ENCODE measurements at places on chromosomes 1 and 21. TPM values are rescaled to one million over a fixed set of nuclear protein-coding genes. Genes with fewer than 3 reads are reported as not detected.
A peak's percentile ranks its signal among the peaks of the same experiment; 100 is the strongest.

DIO1 gene
- not detected for total RNA-seq

DNA sequence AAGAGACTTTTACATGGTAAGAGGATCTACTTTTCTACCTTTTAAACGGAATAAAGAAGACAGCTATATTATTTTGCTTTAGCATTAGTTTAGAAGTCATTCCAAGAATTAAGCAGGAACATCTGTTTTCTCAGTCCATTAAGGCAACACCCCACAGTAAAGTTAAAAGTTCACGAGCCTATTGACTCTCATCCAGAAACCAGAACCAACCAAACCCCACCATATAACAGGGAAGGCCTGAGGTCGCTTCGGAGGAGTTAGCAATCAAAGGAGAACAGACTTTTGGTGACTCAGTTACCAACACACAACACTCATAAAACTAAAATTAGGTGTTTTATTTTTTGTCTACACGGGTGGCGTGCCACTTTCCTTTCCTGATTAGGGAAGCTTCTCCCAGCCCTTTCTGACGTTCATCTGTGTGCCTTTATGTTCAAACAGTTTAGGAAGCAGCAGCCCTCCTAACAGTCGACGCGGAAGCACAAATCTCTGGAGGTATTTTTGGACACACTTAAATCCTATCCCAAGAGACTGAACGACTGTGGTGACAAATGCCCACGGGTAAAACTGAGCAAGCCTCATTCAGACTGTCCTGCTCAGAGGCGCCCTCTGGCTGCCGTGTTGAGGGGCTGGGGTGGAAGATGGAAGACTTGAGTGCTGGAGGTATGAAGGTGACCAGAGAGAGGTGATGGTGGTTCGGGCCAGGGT lies 8.6 kb upstream of the PLA2G2C start:
- no peaks in the 10 kb centered on the region for H3K27me3 ChIP-seq
- H3K36me3 ChIP-seq = no peaks in the 10 kb centered on the region
- no peaks in the 10 kb centered on the region for H3K4me1 ChIP-seq
- H3K4me3 ChIP-seq = no peak overlapping the region

ACTL8 gene
- 0.26 TPM for total RNA-seq

GRCh38 chr1:15501208-15502032 lies 22.6 kb downstream of the CASP9 start:
- no peaks in the 10 kb centered on the region for H3K27me3 ChIP-seq
- peaks cover 9% of the 10 kb centered on the region for H3K36me3 ChIP-seq
- no peaks in the 10 kb centered on the region for H3K4me1 ChIP-seq
- peak; percentile 76 for DNase-seq

DNAI4 gene
- total RNA-seq = 1.4 TPM

DNA sequence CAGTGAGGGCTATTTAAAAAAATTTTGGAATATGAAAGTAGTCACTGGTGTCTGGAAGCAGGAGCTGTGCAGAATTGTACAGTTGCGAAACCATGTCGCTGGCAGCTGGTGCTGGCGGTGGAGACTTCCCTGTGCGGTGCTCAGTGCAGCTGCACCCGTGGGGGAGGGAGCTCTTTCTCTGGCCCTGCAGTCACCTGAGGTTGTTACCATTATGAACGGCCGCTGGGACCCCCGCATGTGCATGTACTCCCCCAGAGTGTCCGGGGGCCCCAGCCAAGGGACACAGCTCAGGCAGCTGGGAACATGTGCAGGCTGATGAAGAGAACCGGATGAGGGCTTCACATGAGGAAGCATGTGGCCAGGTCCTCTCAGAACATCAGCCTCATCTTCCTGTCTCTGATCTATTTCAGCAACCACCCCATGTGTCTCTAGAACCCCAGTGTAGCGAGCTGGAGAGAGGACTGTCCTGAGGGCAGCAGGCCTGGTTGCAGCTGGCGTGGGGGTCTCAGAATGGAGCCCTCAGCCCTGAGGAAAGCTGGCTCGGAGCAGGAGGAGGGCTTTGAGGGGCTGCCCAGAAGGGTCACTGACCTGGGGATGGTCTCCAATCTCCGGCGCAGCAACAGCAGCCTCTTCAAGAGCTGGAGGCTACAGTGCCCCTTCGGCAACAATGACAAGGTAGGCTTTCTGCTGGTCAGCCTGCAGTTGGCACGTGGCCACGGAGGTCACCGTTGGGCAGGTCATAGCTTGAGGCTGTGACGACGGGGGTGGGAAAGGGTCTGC lies at the start of gene TRPM2:
TSS of gene TRPM2 (plus strand) at position 431 of the 780 bp plus-strand sequence. CDS start at position 511, 80 bp downstream.
- no peaks in the 10 kb centered on the region for H3K4me1 ChIP-seq
- H3K36me3 ChIP-seq = no peaks in the 10 kb centered on the region
- no peak for DNase-seq

GRCh38 chr1:58190267-58190988 lies 356.1 kb downstream of the OMA1 start:
- H3K27me3 ChIP-seq = no peaks in the 10 kb centered on the region
- H3K27ac ChIP-seq = no peak overlapping the region
- DNase-seq = no peak
- peaks cover 1% of the 10 kb centered on the region for H3K36me3 ChIP-seq
- no peaks in the 10 kb centered on the region for H3K4me1 ChIP-seq
- no peak overlapping the region for H3K4me3 ChIP-seq

DNA sequence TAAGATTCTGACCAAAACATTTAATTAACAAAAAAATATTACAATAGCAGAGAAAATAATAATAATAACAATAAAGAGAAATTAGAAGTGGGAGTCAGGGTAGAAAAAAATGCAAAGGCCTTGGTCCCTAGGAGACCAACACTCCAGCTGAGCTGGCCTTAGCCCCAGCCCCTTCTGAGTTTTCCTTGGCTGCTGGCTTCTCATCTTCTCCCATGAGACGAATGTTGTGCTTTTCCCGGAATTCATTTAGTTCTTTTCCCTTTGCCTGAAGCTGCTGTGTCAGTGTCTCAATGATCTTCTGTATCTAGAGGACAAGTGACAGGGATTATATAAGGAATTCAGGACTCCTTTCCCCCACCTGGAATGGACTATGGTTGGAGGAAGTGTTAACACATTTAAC lies 2.4 kb downstream of the KLHDC9 start:
- no peaks in the 10 kb centered on the region for H3K27me3 ChIP-seq
- no peak for DNase-seq
- H3K4me1 ChIP-seq = no peaks in the 10 kb centered on the region
- H3K36me3 ChIP-seq = peaks cover 28% of the 10 kb centered on the region
- H3K27ac ChIP-seq = no peak overlapping the region

DNA sequence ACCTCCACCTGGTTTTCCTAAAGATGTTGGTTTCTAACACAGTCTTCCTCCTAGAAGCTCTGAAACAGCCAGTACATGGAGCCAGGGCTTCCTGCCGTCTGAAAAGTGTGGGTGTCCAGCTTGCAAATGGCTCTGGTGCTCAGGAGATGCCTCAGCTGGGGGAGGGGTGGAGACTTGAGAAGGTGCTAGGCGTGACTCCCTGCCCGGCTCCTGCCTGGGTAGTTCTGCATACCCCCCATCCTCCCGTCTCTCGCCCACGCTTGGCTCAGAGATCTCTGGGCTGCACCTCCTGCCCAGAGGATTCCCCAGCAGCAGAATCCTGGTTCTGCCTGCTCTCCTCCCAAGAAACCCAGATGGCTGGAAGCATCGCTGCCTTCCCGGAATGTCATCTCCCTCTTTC lies 16.9 kb downstream of the STUM start:
- H3K36me3 ChIP-seq = no peaks in the 10 kb centered on the region
- H3K27ac ChIP-seq = no peak overlapping the region
- no peaks in the 10 kb centered on the region for H3K27me3 ChIP-seq
- H3K4me3 ChIP-seq = no peak overlapping the region

ATP1A4 gene
- total RNA-seq = 0.20 TPM

ILDR2 gene
- total RNA-seq = 1.7 TPM

MTMR11 gene
- total RNA-seq = 4.0 TPM

COL8A2 gene
- total RNA-seq = 1.5 TPM

- no peaks in the 10 kb centered on the region for H3K27me3 ChIP-seq
- H3K27ac ChIP-seq = no peak overlapping the region
- no peak for DNase-seq
- H3K4me3 ChIP-seq = no peak overlapping the region
- H3K4me1 ChIP-seq = no peaks in the 10 kb centered on the region
These were observed 111.3 kb downstream of the PLPPR5 start for GRCh38 chr1:98893371-98893770.

GRCh38 chr1:152325111-152325510 lies at the start of gene FLG:
Gene FLG (minus strand): TSS chr1:152325239. CDS start chr1:152315456, 9,783 bp downstream.
- H3K36me3 ChIP-seq = no peaks in the 10 kb centered on the region
- no peak for DNase-seq
- no peaks in the 10 kb centered on the region for H3K27me3 ChIP-seq
- H3K4me1 ChIP-seq = no peaks in the 10 kb centered on the region

- no peaks in the 10 kb centered on the region for H3K27me3 ChIP-seq
- H3K4me3 ChIP-seq = no peak overlapping the region
- H3K27ac ChIP-seq = no peak overlapping the region
- H3K4me1 ChIP-seq = no peaks in the 10 kb centered on the region
- no peak for DNase-seq
- H3K36me3 ChIP-seq = no peaks in the 10 kb centered on the region
These were observed 115.3 kb downstream of the RUNX1 start for GRCh38 chr21:34933609-34934335.

TMIGD3 gene
- not detected for total RNA-seq

DNA sequence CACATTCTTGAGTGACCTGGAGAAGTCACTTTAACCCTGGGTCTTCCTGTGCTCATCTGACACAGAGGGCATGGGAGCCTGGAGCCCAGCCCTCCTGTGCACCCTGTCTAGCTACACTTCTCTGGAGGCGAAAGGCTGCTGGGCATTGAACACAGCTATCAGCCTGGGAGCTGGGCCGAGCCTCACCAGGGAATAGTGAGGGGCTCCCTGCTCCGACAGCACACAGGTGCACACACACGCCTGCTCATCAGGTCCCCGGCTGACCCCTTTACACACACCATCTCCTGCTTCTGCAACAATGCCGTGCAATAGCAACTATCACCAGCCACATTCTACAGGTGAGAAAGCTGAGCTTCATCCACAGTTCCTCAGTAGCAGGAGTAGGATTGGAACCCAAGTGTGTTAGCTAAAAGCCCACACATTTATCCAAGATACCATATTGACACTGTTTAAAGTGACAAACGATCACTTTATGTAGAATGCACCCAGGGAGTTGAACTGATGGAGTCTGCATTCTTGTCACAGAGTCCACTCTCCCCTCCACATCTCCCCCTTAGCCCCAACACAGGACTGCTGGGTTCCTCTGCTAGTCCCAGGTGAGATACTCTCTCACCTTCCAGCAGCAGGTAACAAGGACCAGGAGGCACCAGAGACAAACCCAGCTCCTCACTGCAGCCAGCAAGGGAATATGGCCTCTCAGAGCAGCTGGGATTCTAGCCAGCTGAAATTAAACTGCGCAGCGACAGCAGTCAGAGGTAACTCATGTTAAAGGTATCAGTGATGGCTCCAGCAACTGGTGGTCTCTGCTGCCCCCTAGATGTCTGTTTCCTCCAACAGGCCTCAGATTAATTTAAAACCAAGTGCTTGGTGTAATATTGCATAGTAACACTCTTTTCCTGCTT lies 18.3 kb upstream of the CAPN8 start:
- H3K27ac ChIP-seq = no peak overlapping the region
- H3K4me1 ChIP-seq = no peaks in the 10 kb centered on the region
- peak; percentile 68 for DNase-seq
- no peaks in the 10 kb centered on the region for H3K36me3 ChIP-seq
- no peak overlapping the region for H3K4me3 ChIP-seq

DNA sequence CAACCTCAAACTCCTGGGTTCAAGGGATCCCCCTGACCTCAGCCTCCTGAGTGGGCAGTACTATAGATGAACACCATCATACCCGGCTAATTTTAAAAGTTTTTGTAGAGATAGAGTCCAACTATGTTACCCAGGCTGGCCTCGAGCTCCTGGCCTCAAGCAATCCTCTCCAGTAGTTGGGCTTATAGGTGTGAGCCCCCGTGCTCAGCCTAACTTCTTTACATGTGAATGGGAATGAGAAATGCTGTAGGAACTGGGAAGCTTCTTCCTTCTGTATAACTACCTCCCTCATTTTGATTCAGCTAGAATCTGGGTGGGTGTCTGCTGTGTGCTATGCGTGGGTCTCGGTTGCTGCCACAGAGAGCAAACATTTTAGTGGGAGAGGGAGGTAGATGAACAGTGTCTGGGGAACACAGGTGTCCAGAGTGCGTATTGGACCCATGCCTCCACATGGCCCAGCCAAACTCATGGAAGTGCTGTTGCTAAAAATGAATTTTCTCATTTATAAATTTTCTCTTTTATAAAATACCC lies 150.6 kb downstream of the NOS1AP start:
- peaks cover 31% of the 10 kb centered on the region for H3K4me1 ChIP-seq
- DNase-seq = no peak
- peak overlapping the region; percentile 59 for H3K4me3 ChIP-seq
- no peak overlapping the region for H3K27ac ChIP-seq

GRCh38 chr1:204085876-204086275 lies 13.0 kb downstream of the SOX13 start:
- no peak overlapping the region for H3K27ac ChIP-seq
- H3K27me3 ChIP-seq = no peaks in the 10 kb centered on the region
- H3K4me3 ChIP-seq = no peak overlapping the region
- H3K36me3 ChIP-seq = peaks cover 9% of the 10 kb centered on the region

DNA sequence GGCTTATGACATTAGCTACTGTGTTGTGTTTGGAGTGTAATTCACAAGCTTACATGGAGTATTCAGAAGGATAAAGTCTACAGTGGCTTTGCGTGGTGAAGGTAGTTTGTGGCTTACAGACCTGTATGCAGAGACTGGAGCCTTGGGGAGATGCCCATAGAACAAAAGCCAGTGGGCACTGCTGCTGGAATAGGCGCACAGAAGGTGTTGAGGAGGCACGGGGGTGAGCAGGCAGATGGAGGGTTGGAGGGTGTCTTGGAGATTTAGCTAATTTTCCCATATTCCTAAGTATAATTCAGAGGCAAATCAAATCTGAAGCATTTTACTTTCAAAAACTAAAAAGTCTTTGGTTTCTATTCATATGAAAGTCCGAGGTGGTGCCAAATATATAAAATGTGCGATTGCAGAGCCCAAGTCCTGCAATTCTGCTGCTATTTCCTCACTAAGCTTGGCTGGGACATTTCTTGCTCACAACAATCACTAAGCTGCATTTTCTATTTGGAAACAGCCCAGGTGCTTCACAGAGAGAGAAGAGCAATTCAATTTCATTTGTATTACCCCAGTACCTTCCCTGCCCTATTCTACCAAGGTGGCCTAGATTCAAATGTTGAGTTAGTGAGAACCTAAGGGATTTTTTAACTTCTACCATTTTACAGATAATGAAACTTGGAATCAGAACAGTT lies 48.5 kb downstream of the FH start:
- no peaks in the 10 kb centered on the region for H3K4me1 ChIP-seq
- DNase-seq = no peak
- no peak overlapping the region for H3K4me3 ChIP-seq
- H3K36me3 ChIP-seq = no peaks in the 10 kb centered on the region
- H3K27me3 ChIP-seq = no peaks in the 10 kb centered on the region

- H3K27ac ChIP-seq = no peak overlapping the region
- DNase-seq = no peak
- H3K27me3 ChIP-seq = no peaks in the 10 kb centered on the region
- H3K36me3 ChIP-seq = no peaks in the 10 kb centered on the region
- H3K4me3 ChIP-seq = no peak overlapping the region
These were observed 426.8 kb downstream of the ADGRL2 start for GRCh38 chr1:82227306-82228095.
